OCI-M1 (cell line): ENCODE measurements at places on chromosomes 5 and 9.

DNA sequence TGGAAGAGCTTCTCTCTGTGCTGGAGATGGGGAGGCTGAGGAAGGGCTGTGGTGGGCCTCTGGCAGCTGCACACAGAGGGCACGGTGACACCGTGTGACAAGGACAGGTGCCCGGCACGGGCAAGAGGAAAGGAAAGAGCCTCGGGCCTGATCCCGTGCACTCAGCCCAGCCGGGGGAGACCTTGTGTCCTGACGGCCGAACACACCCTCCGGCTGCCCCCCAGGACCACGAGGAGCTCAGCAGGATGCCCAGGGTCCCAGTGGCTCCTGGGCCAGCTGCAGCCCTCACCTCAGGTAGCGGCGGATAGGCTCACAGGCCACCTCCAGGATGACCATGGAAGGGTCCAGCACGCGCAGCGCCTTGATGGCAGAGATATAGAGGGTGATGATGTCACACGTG, 5.5 kb downstream of the ANAPC2 start:
- no peak for DNase-seq

DNA sequence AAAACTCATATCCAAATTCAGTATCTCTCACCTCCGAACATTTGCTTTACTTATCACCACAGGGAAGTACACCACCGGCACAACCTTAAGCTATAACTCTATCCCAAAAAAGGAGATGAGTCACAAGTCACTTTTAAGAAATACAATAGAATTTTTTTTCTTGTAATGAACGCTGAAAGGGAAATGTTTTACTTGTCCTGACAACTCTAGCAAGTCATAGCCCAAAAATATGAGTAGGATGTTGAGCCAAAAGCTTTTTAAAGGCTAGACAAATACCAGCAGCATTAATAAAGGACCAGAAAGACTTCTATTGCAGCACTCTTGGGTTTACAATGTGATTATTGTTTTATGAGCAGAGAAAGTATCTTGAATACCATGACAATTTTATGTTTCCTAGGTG, 147.3 kb upstream of the FST start:
- DNase-seq = no peak

- DNase-seq = peak; percentile 90
Measured at GRCh38 chr5:69105996-69106906, 12.4 kb downstream of the SLC30A5 start.

GRCh38 chr9:89911721-89912604, 307.2 kb downstream of the GADD45G start:
- no peak for DNase-seq

- peak; percentile 83 for DNase-seq
Measured at GRCh38 chr5:40605295-40605958, 74.3 kb upstream of the PTGER4 start.

- DNase-seq = no peak
Measured at GRCh38 chr9:133323211-133323610, 12.8 kb downstream of the SURF6 start.

- DNase-seq = peak; percentile 16
Measured at GRCh38 chr9:114033397-114034103, 44.5 kb downstream of the AMBP start.
